ENCODE measurements at places on chromosomes 6 and 20. TPM values are rescaled to one million over a fixed set of nuclear protein-coding genes. Genes with fewer than 3 reads are reported as not detected.

Gene PHF10
- 25.8 TPM for total RNA-seq

GRCh38 chr6:43913375-43914271 lies 143.6 kb downstream of the VEGFA start:
- H3K27me3 ChIP-seq: no peaks in the 10 kb centered on the region
- H3K36me3 ChIP-seq: no peaks in the 10 kb centered on the region
- DNase-seq: no peak
- no peak overlapping the region for H3K27ac ChIP-seq

GRCh38 chr6:64815718-64816117 lies 891.3 kb downstream of the EYS start:
- H3K36me3 ChIP-seq: no peaks in the 10 kb centered on the region
- H3K27me3 ChIP-seq: no peaks in the 10 kb centered on the region
- H3K27ac ChIP-seq: no peak overlapping the region
- no peak for DNase-seq

- H3K36me3 ChIP-seq: no peaks in the 10 kb centered on the region
- H3K4me3 ChIP-seq: no peak overlapping the region
- no peak overlapping the region for H3K27ac ChIP-seq
- DNase-seq: no peak
Observed at GRCh38 chr6:52136934-52137467, 49.2 kb upstream of the IL17A start.
